ENCODE measurements at places on chromosomes 2 and 18. TPM values are rescaled to one million over a fixed set of nuclear protein-coding genes. Genes with fewer than 3 reads are reported as not detected.

DNA sequence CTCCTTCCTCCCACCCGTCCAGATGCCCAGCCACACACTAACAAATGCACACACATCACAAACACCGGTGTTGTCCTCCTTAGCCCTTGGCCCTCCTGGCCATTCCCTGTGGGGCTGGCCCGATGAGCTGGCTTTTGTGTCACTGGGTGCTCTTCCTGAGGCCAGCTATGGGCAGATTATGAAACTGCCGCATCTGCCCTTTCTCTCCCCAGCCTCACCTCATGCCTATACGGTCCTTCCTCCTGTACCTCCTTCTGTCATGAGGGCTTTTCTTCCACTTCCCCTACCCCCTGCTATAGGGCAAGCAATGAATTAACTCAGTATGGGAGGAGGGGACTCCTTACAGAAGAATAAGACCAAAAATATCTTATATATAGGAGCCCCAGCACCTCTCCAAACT, 10.3 kb upstream of the INO80C start:
- no peak for DNase-seq

DNA sequence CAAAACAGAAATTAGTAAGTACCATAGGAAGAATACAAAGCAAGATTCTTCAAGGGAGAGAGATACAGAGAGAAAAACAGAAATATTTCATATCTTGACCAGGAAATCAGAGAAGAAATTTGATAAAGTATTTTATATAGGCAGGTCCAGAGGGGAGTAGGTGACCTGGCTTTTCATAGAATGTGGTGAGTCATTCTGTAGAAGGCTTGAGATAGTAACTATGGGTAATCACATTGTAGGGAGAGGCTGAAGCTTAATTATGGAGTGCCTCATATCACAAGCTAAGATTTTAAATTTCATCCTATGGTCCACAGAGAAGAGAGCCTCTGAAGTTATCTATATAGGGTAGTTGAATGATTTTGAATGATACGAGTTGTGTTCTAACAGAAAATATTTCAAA, 195.0 kb upstream of the CYRIA start:
- no peak for DNase-seq

- DNase-seq, result no peak
Measured at GRCh38 chr2:102674370-102674769, 55.0 kb downstream of the SLC9A2 start.

- DNase-seq, result no peak
Measured at GRCh38 chr2:168884975-168885374, 5.3 kb downstream of the SPC25 start.

DNA sequence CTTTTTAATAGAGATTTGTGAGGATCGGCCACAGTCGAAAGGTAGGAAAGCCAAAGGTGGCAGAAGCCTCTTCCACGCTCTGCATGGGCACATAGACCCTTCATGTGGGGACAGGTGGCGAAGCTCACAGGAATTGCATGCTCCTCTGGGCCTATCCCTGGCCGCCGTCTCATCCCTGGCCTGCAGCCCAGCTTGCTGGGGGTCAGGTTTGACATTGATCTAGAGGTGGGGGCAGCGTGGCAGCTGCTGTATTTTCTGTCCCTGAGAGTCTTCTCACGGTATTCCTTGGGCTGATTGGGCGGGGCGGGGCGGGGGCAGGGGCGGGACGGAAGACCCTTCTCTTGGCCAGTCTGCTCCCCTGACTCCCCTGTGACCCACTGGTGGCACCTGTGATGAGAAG, 48.9 kb downstream of the STK25 start:
- DNase-seq, result no peak

GRCh38 chr2:212477571-212477970, 61.0 kb downstream of the ERBB4 start:
- no peak for DNase-seq

- no peak for DNase-seq
Measured at GRCh38 chr18:24208270-24209035, 69.6 kb downstream of the CABYR start.

DNA sequence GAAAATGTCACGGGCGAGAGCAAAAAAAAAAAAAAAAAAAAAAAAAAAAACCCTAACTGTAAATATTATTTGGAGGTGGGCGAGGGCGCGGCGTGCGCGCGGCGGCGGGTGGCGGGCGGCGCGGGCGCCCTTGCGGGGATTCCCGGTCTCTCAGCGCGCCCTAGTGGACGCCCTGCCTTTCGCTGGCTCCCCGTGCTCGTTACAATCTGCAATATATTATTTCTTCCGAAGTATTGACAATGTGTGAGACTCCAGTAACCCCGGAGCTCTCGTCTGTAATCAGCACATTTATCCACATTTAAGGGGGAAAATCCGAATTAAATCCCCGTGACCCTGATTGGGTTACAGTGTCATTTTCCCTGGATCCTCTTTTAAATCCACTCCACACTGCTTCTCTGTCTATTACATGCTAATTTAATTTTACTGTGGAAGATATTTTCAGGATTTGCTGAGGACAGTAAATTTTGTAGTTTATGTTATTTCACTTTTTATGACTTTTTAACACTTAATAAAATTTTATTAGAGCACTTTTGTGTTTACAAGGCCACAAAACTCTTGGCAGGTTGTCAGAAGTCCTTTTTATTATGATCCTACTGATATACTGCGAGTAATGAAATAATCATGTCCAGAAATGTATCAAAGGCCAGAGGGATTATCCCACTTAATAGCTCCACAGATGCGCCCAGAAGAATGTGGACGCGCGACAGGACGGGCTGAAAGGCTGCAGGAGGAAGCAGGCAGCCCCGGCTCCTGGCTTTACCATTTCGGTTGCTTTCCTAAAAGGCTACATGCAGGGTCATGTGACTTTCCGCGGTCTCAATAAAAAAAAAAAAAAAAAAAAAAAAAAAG, 369.1 kb downstream of the MTX2 start:
- DNase-seq, result peak; percentile 78

GRCh38 chr2:209938906-209939305, 63.5 kb upstream of the RPE start:
- DNase-seq, result no peak

DNA sequence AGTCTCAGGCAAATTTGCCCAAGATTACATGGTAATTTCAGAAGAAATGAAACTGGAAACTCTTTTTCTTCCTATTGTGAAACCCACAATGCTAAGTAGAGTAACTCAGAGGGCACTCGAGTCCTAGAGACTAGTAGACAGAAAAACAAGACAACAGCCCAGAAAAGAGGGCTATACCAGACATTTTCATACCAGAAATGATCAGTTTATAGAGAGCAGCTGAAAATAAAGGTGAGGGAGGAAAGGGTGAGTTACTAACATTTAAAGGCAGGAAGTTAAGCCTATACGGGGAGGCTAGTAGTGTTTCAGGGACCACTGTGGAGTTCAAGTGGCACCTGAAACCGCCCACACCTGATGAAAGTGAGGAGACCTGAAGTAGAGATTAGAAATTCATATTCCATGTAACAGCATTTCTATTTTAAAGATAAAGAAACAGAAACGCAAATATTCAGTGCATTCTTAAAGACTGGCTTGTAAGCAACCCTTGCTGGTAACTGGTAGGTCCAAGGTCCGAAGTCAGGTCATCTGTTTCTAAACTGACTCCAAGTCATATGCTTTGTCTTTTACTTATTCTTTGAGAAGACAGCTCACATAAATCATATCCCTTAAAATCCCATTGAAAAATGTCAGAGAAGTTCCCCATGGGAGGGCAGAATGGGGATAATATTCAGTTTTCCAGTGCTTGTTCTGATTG, 145.1 kb upstream of the ITGB6 start:
- DNase-seq, result no peak

- no peak for DNase-seq
Measured at GRCh38 chr2:134576478-134576877, 142.3 kb downstream of the TMEM163 start.

- DNase-seq, result no peak
Measured at GRCh38 chr2:11315074-11315705, 29.2 kb downstream of the ROCK2 start.

The FKBP1B gene
- total RNA-seq, result 6.7 TPM

The SPDYA gene
- total RNA-seq, result 0.35 TPM

The XDH gene
- total RNA-seq, result 108 TPM

The STPG4 gene
- total RNA-seq, result not detected
